Fibroblast of villous mesenchyme (primary cell): ENCODE measurements at places on chromosomes 1 and 21. TPM values are rescaled to one million over a fixed set of nuclear protein-coding genes. Genes with fewer than 3 reads are reported as not detected.

SPRR1B gene
- not detected in 2 replicates for total RNA-seq

RCC2 gene
- total RNA-seq, result 59.9 and 74.7 TPM in 2 replicates

SPATA1 gene
- total RNA-seq, result 0.43 and 0.97 TPM in 2 replicates

LAMB3 gene
- 3.9 and 14.2 TPM in 2 replicates for total RNA-seq

TMEM82 gene
- not detected in 2 replicates for total RNA-seq

PLA2G2D gene
- total RNA-seq, result not detected in 2 replicates

OR2AK2 gene
- under 0.01 TPM in 1 of 2 replicates, not detected in the other for total RNA-seq

LHX8 gene
- under 0.01 TPM in 1 of 2 replicates, not detected in the other for total RNA-seq

ACKR1 gene
- total RNA-seq, result not detected in 2 replicates
